T-helper 17 cell (primary cell): ENCODE measurements at places on chromosomes 11 and 22.

GRCh38 chr11:567011-567628 lies 6.3 kb downstream of the RASSF7 start:
- no peak for DNase-seq

DNA sequence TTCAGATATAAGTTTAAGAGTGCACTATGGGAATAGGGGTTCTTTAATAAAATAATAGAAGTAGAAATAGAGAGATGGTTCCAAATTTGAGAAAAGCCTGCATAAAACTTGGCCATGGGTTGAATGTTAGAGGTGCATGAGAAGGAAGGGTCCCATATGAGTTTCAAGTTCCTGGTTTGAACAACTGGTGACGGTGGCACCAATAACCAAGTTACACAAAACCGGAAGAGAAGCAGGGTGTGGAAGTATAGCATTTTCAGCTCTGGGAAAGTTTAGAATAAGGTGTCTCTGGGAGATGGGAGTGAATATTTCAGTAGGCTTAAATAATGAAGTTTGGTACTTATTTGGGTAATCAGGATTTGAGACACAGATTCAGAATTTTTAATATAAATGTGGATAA lies 2.4 kb downstream of the CASP1 start:
- DNase-seq = no peak

DNA sequence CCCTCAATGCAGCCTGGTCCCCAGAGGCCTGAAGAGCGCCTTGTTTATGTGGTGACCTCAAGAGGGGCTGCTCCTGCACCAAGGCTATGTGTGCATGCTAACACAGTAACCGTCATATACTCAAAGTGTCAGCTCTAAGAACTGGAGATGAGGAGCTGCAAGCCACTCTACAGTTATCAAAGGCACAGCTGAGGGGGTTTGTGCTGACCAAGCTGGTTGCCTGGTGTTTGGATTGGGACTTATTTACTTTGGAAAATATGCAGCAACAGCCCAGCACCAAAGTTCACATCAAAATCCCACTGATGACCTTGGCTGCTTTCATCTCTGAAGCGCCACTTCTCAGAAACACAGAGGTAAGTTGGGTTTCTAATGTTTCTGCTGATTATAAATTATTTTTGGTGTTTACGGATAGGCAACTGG lies at the start of gene SERPIND1:
Gene SERPIND1, plus strand, starts transcription at position 321 of the 420 bp plus-strand sequence. CDS start 5,200 bp downstream, outside the sequence.
- DNase-seq = no peak

DNA sequence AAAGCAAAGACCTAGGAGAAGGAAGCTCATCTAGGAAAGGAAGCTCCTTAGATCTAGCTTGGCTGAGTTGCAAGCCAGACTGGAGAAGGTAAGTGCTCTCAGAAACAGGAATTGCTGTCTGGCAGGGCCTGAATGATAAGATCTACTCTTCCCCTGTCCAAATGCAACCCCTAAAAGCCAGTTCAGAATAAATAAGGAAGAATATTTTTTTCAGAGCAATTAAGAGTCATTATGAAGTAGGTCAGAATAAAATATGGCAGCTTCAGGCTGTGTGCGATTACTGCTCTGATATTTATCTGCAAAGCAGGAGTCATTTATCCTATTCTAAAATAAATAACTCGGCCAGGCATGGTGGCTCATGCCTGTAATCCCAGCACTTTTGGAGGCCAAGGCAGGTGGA lies 82.1 kb downstream of the PIWIL4 start:
- no peak for DNase-seq

DNA sequence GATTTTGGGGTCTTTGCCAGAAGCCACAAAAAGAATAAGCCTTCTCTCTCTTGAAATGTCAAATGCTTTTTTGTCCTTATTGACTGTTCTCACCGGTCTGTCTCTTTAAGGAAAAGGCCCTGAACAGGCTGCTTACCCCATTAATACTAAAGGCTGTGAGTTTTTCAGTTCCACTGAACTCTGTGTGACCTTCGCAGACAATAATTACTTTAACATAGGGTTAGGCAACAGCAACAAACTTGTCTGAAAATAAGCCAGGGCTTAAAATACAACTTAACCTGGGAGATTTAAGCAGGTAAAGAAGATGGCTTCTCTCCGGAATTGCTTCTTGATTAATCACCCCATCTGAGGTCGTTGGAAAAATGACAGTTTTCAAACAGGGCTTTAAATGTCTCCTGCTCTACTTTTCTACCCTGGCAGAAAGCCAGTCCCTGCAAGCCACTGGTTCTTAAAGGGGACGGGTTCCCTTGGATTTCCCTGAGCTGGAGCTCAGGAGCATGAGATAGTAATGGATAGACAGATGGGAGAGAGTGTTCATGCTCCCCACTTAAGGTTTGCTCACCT lies 69.4 kb downstream of the ARL14EP start:
- DNase-seq = no peak

- DNase-seq = no peak
Measured at GRCh38 chr22:33299245-33299956, 241.2 kb upstream of the SYN3 start.

DNA sequence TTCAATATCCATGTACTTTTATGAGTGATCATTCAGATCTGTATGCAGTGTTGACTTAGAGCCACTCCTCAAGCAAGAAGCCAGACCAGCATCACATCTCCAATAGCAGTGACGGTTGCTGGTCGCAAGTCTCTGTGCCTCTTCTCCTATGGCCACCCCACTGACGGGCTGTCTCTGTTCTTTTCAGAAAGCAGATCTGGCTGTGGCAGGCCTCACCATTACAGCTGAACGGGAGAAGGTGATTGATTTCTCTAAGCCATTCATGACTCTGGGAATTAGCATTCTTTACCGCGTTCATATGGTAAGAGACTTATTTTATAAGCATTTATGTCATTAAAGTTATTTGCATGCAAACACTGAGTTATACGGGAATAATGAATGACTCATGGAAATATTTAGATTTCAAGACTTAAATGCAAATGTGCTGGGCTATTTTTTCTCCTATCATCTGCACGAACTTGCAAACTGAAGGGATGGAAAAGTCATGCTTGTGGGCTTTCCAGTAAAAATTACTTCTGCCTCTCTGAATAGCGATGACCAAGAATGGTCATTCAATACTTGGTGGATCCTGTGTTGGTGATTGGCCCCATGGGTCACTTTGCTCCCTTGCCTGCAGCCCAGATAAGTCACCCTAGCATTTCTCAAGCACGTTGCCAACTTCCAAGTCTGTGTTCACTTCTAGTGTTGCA lies 83.6 kb upstream of the TBCEL start:
- no peak for DNase-seq

DNA sequence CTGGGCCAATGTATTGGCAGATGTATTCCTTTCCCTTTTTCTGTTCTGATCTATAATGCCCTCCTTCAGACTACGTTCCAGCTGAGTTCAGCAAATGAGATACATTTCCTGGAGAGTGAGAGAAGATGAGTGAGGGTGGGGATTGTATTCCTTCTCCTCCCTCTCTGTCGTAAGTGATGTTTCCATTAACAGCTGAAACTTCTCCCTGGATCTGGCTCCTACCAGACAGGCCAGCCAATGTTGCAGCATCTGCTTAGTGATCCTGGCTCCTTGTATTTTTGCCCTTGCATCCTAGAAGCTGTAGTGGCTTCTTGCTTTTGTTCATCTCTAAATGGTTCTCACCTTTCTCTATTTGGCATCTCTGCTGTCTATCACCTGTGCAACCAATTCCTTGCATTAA lies 48.2 kb upstream of the MTMR2 start:
- no peak for DNase-seq

GRCh38 chr11:17506314-17506713 lies 29.7 kb upstream of the ABCC8 start:
- no peak for DNase-seq

DNA sequence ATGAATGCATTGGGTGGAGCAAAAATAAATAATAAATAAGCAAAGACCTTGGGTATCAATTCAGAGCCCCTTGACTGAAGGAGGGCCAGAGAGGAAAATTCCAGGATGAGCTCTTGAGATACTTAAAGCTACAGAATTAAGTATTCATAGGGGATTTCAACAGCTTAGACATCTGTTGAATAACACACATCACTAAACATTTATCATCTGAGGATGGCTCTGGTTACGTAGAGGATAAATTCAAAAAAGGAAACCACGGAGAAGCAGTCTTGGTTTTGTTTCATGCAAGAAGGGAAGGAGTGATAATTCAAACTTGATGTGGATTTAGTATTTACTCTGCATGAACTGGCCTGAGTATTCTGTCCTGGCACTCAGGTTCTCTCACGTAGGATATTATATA lies 29.8 kb downstream of the ARHGAP42 start:
- DNase-seq = no peak

DNA sequence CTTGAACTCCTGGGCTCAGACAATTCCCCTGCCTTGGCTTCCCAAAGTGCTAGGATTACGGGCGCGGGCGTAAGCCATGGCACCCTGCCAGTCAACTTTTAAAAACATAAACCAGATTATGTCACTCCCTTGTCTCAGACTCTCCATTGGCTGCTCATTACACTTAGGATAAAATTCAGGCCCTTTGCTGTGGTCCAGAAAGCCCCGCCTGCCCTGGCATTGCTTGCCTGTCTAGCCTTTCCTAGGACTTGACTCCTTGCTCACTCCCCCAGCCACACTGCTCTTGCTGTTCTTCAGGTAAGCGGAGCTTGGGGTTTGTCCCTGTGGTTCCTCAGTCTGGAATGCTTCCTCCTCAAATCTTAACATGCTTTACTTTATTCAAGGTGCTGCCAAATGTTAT lies 30.5 kb downstream of the DIXDC1 start:
- no peak for DNase-seq

- no peak for DNase-seq
Measured at GRCh38 chr11:6351782-6352382, 31.6 kb upstream of the CAVIN3 start.

DNA sequence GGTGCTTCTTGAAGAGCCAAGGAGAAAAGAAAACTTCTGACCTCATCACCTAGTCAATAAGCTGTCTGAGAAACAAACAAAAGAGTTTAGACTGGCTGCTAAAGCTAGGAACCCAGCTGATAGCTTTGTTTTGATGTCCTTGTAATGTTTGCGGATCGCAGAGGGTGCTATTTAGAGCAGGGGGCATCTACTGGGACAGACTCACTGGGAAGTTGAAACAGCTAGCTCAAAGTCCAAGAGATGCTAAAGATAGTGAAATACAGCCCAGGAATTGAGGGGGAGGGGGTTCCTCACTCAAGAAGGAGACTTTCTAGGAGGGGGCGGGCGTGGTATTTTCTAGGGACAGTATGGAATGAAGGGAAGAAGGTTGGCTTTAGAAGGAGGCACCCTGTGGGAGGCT lies 18.9 kb downstream of the ZBTB16 start:
- no peak for DNase-seq

DNA sequence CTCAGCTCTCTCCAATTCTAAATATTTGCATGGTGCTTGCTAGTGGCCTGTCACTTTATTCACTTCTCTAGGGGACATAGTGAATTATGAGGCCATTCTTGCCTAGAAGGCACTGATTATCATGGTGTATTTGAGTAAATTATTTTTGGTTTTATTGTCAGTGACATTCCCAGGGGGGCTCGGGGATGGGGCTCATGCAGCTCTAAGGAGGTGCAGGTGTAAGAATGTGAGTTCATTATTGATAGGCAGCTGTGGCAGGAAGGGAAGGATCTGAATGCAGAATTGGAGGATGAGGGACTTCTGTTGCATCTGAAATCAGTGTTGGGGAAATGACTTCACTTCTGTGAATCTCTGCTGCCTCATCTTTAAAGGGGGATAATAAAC lies 53.7 kb upstream of the OR4B1 start:
- no peak for DNase-seq

GRCh38 chr11:123630126-123630608 lies 24.3 kb downstream of the SCN3B start:
- no peak for DNase-seq

- no peak for DNase-seq
Measured at GRCh38 chr11:78768971-78769370, 194.3 kb upstream of the NARS2 start.

DNA sequence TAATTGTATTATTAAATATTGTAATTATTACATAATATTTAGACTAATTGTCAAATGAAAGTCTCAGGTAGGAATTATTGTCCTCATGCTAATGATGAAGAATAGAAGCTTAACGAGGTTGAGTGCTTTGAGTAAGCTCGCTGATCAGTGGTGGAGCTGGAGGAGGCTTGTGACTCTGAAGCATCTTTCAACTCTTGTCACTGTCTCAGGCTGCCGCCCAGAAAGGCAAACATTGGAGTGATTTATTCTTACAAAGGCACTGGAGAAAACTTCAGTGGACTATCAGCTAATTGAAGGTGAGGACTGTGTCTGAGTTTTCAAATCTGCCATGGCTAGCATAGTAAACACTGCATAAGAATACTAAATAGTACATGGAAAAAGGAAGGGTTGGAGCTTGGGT lies 595.1 kb downstream of the NTM start:
- no peak for DNase-seq

DNA sequence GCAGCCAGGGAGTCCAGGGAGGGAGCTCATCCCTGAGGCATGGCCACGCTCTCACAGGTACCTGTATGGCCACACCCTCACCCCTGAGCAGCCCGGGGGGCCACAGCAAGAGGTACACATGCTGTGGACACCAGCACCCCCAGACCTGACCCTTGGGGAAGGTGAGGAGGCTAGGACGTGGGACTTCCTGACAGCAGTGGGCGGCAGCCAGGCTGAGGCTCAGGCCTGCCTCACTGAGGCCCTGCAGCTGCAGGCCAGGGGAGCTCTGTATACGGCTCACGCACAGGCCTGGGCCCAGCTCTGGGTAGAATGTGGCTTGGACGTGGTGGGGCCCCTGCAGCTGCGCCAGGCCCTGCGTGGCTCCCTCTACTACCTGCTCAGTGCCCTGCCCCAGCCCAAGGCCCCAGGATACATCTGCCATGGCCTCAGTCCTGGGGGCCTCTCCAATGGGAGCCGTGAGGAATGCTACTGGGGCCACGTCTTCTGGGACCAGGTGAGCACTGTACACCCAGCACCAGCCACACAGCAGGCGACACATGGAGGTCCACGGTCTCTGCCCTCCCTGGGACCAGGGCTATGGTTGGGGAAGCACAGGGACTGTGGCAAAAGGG lies 1.8 kb downstream of the PGGHG start:
- DNase-seq = no peak

- DNase-seq = no peak
Measured at GRCh38 chr11:115256397-115257197, 247.6 kb downstream of the CADM1 start.

DNA sequence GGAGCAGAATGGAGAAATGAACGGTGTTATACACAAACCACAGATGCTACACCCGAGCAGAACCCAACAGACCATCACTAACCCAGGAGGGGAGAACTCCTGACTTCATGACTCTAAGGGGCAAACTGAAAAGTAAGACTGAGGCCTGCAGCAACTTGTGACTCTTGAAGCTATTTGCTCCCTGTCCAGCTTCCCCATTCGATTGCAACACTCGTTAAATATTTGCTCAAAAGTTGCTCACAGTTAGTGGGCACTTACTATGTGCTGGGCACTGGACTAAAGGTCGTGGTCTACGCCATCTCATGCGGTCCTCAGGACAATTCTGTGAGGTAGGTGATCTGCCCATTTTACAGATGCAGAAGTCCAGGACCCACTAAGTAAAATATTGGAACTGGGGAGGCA lies 9.5 kb upstream of the ADA2 start:
- no peak for DNase-seq

DNA sequence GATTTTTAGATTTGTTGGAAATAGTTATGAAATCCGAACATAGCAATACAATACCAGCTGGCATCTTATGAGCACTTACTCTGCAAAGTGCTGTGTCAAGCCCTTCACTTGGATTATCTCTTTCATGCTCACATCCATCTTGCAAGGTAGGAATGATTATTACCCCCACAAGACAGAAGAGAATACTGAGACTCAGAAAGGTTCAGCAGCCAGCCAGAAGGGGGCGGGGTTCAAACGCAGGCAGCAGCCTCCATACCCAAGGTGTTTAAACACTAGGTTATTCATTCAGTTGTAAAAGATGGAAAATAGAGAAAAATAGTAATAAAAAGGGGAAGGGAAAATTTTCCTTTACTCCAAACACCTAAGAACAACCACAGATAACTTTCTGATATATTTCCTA lies 158.5 kb downstream of the CCDC34 start:
- DNase-seq = no peak
